ENCODE measurements at places on chromosomes 2 and 18. TPM values are rescaled to one million over a fixed set of nuclear protein-coding genes. Genes with fewer than 3 reads are reported as not detected.

FAM110C gene
- not detected for total RNA-seq

CYP27C1 gene
- total RNA-seq, result not detected

HTR2B gene
- not detected for total RNA-seq

CCDC85A gene
- total RNA-seq, result 0.09 TPM

MTHFD2 gene
- 238 TPM for total RNA-seq

OTOS gene
- total RNA-seq, result not detected

IL1R2 gene
- total RNA-seq, result 0.13 TPM

RPRM gene
- not detected for total RNA-seq

KCNG3 gene
- not detected for total RNA-seq

GCA gene
- total RNA-seq, result 0.42 TPM

NEU2 gene
- total RNA-seq, result not detected

LYPD1 gene
- not detected for total RNA-seq

INPP5D gene
- 5.6 TPM for total RNA-seq

DYSF gene
- total RNA-seq, result 0.80 TPM

Measured in K562 (cell line).